ENCODE measurements at places on chromosomes 11 and 22.

DNA sequence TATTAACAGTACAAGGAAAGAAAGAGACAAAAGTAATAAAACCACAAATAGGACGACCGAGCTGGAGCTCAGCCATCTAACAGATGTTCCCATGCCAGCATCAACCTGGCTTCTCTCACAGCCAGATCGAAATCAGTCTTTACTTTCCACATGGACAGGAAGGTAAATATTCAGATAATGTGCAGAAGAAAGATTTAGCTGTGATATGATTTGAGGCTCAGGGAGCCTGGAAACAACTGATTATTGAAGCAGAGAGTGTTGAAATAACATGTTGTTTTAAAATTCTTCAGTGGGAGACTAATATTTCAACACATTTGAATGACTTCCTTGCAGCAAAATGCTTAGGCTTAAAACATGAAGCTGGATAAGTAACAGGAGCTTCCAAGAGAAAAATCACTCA is 546.8 kb downstream of the ETS1 start:
- no peak for DNase-seq

DNA sequence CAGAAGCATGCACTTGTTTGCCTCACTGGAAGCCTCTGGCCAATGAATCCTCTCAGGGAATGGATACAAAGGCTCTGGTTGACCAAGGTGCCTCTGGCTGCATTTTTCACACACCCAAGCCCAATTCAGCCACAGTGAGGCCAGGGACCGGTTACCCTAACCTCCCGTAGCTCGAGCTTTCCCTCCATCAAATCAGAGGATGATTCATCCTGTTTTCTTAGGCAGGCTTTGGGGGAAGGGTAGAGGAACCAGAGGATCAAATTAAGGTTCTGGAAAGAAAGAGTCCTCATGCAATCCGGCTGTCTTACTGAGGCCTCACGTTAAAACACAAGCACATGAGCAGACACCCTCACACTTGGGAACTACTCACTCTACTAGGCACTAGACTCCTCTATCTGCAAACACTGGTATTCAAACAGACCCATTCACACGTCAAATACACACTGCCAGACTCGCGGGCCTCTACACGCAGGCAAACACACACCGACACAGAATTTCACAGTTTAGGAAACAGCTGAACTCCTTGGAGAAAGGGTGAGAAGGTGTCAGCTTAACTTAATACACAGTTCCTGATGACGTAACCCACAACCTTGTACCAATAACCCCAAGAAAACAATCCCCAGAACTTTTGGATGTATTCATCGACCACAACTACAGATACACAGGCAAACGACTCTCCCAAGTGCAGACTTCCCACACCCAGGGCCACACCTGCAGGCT is 12.4 kb downstream of the NRXN2 start:
- DNase-seq, result no peak

DNA sequence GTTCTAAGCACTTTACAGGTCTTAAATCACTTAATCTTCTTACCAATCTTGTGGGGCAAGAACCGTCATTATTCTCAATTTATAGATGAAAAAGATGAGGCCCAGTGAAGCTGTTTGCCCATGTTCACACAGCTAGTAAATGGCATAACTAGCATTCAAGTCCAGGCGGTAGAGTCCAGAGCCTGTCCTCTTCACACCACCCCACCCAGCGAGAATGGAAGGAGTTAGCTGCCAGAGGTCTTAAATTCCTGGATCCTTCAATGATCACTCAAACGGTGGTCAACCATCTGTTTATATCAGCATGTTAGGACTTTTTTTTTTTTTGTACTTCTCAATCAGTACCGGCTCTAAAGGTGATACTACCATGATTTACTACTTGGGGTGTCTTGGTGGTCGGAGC is 43.3 kb downstream of the PARVA start:
- no peak for DNase-seq

GRCh38 chr11:123995119-123995518 is at the start of gene OR10G6:
OR10G6 (minus strand) TSS chr11:123995161; CDS start chr11:123995161, 0 bp downstream.
- no peak for DNase-seq

GRCh38 chr11:125001079-125001778 is 47.2 kb downstream of the CCDC15 start:
- no peak for DNase-seq

- DNase-seq, result no peak
Observed at GRCh38 chr11:7538031-7538430, 24.2 kb downstream of the PPFIBP2 start.

DNA sequence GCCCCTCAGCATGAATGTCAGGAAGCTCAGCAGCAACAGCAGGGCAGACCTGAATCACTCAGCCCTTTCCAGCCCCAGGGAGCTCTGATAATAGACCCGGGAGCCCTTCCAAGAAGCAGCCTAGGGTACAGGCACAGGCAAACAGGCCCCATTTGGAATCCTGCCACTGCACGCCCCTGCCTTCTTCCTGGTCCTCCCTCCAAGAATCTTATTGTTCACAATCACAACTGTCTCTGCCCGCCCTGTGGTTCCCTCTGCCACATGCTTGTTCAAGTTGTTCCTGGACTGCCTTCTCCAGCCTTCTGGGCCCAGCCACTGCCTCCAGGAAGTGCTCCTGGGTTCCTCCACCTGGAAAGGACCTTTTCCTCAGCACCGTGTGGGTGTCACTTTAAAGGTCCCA is 54.6 kb downstream of the LRRC32 start:
- no peak for DNase-seq

- no peak for DNase-seq
Observed at GRCh38 chr11:1153105-1153950, 4.4 kb upstream of the MUC5AC start.

GRCh38 chr11:78010304-78010703 is 12.8 kb downstream of the KCTD14 start:
- DNase-seq, result no peak

GRCh38 chr22:27397954-27398342 is 403.6 kb downstream of the MN1 start:
- DNase-seq, result no peak

GRCh38 chr22:28829358-28830181 is 29.2 kb upstream of the XBP1 start:
- peak; percentile 64 for DNase-seq

- DNase-seq, result no peak
Observed at GRCh38 chr11:23313001-23313400, 452.7 kb upstream of the CCDC179 start.

DNA sequence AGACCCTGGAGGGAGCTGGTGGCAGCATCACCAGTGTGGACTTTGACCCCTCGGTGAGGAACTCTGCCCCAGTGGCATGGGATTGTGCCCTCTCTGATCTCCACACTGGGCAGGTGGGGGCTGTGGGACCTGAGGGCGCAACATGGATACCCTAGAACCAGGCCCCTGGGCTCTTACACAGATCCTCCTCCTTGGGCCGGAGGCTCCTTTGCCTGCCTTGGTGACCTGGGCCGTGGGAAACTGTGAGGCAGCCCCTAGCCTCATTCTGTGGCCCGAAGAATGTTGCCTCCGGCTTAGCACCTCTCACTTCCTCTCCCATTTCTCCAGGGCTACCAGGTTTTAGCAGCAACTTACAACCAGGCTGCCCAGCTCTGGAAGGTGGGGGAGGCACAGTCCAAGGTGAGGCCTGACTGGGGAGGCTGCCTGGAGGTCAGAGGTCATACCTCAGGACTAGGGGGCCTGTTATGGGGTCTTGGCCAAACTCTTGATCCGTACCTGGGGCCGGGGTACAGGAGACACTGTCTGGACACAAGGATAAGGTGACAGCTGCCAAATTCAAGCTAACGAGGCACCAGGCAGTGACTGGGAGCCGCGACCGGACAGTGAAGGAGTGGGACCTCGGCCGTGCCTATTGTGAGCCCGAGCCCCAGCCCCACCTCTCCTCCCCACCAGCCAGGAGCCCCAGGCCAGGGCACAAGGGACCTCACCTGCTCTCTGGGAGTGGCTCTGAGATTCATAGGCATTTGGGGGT is 12.2 kb downstream of the ATG16L2 start:
- DNase-seq, result no peak

DNA sequence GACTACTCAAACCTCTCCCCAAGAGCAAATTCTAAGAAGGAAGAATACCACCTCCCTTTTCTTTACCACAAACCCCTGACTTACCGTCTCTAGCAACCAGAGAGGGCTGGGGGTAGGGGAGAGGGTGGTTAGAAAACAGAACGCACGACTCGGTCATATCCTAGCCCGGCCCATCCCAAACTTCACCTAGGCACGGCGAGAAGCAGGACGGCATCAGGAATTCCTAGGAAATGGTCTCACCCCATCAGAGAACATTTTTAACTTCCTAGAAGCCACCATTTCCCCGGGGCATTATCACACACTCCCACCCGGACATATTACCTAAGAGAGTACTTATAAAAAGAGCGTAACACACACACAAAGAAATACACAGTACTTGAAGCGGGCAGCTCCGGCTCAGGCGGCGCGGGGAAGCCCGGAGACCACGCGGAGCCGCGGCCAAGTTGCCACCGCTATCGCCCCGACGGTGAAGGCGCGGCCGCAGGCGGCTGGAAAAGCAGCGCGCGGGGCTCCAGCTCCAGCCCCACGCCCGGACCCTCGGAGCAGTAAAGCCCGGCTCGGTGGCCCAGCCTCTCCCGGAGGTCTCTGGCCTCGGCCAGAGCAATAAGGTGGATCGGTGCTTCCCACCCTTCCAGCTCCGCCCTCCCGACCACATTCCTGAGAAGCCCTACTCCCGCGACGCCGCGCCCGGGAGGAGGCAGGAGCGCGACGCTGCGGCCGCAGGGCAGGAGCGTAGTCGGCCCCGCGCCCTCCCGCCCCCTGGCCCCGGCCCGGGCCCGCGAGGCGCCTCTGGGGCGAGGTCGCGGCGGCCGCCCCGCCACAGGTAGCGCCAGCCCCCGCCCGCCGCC is 878 bp downstream of the RRAS2 start:
- no peak for DNase-seq

DNA sequence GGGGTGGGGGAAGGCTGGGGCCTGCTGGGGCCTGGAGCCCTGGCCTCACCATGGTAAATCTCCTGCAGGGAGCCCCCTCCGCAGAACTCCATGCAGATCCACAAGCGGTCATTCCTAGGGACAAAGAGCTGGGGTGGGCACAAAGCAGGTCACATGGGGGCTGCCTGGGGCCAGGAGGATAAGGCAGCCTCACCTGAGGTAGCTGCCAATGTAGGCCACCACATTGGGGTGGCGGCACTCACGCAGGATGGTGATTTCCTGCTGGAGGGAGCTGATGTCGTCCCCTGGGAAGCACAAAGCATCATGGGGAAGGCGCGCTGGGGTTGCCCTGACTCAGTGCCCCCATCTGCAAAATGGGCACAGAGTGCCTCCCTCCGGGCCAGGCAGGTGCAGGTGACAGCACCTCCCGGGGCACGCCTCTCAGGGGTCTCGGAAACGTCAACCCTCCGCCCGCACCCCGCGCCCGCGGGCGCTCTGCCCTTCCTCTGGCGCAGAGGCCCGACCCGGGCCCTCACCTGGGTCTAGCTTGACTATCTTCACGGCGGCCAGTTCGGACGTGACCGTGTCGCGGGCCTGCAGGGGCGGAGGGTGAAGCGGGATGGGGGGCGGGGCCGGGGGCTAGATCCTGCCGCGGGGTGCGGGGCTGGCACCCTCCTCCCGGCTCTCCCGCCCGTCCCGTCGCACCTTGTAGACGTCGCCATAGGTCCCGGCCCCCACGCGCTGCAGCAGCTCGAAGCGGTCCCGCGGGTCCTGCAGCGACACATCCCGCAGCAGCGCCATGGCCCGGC is 450 bp downstream of the MAP4K2 start:
- DNase-seq, result no peak

DNA sequence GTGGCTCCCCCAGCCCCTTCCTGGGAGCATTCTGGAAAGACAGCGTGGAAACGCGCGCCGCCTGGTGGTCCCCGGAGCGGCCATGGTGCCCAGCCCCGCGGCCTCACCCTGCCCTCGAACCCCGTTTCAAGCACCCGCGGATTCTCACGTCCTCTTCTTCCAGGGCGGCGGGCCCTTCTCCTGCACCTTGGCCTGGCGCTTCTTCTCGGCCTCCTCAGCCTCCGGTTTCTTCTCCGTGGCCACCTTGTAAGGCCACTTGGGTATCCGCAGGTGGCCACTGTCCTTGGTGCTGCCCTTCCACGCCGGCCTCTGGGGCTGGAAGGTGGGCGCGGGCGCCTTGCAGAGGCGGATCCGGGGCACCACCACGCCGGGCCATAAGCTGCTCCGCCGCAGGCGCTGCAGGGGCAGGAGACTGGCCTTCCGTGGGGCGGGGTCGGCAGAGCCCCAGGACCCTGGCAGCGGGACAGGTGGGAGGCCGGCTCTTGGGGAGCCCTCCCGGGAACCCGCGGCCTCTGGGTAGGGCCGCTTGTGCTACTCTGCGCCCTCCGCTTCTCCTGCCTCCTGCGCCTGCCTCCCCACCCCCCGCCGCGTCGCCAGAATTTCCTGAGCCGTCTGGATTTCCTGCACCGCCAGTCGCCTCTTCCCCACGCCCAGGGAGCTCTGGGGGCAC is 83.4 kb downstream of the TRIM51G start:
- DNase-seq, result no peak

DNA sequence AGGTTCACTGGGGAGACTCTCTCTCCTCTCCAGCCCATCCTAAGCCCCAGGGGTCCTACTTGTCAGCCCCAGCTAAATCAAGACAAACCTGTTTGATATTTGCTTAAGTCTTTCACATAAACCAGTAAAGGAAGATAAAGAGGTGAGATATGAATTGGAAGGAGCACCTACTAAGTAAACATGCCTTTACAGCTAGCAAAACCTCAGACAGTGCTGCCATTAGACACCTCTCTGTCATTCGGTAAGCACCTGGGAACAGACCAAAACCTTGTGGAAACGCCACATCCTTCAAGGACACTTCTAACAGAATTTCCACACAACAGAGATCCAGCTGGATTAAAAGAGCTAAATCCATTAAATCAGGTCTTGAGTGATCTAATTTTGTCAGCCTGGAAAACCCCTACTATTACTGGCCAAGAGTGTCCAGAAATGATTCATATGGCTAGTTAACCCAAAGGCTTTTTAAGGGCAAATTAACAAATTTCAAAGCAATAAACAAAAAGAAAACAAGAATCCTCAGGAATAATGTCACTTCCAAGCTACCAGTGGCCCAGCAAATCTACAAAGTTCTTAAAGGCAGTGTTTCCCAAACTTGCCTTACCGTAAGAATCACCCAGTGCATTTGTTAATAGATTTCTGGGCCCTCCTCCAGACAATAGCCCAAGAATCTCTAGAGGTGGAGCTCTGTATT is 2.4 kb downstream of the VPS37C start:
- no peak for DNase-seq

GRCh38 chr22:35538801-35539321 is 1.8 kb upstream of the RASD2 start:
- DNase-seq, result no peak

DNA sequence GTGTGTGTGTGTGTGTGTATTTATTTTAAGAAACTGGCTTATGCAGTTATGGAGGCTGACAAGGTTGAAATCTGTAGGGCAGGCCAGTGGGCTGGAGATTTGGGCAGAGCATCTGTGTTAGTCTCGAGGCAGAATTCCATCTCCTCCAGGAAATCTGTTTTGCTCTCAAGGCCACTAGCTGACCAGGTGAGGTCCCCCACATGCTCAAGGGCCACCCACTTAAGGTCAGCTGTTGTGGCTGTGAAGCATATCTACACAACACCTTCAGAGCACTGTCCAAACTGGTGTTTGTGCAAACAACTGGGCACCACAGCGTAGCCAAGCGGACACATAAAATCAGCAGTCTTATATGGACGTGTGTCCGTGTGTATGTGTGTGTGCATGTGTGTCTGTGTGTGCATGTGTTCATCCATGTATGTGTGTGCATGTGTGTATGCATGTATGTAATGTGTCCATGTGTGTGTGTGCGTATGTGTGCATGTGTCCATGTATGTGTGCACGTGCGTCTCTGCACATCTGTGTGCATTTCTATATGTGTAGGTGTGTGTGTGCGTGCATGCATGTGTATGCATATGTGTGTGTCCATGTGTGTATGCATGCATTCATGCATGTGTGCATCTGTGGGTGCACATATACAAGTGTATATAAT is 400.9 kb downstream of the BRD1 start:
- DNase-seq, result no peak

All from activated CD4-positive, alpha-beta T cell treated with anti-CD3 and anti-CD28 coated beads, Interleukin-2, amount 50 U/mL, for 24 hours (primary cell).